Jurkat, Clone E6-1 (cell line): ENCODE measurements at places on chromosomes 3 and 15.

GRCh38 chr3:161149529-161149928, 44.4 kb upstream of the B3GALNT1 start:
- no peak for DNase-seq

GRCh38 chr3:53775834-53776251, 70.4 kb downstream of the CHDH start:
- no peak for DNase-seq

GRCh38 chr3:157263027-157263426, 103.1 kb upstream of the CCNL1 start:
- no peak for DNase-seq

DNA sequence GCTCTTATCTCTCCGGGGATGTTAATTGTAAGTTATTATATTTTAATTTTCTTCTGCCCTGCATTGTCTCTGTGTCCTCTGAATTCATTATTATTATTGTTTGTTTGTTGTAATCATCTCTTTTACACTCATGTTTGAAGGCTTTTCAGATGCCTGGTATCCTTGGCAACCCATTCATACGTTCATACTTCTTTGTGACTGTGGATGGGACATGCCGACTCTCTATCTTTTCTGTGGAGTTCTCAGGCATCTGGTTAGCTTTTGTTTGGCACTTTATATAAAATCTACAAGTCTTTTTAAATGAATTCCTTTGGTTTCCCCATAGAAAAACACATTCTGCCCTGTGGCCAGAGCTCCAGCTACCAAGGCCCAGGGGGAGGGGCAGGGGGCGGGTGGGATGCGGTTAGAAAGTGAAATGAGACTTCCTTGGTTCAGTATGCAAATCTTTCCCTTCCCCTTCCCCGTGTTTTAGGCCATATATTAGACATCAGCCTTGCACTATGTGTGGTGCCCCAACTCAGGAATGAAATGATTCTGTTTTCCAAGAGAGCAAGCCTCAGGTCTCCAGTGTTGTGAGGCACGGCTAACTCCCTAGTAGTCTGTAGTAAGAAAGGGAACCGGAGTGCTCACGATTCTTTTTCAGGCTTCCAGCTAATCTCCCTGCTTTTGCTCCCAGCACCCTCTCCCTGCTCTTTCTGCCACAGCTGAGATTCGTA, 79.2 kb downstream of the SST start:
- no peak for DNase-seq

DNA sequence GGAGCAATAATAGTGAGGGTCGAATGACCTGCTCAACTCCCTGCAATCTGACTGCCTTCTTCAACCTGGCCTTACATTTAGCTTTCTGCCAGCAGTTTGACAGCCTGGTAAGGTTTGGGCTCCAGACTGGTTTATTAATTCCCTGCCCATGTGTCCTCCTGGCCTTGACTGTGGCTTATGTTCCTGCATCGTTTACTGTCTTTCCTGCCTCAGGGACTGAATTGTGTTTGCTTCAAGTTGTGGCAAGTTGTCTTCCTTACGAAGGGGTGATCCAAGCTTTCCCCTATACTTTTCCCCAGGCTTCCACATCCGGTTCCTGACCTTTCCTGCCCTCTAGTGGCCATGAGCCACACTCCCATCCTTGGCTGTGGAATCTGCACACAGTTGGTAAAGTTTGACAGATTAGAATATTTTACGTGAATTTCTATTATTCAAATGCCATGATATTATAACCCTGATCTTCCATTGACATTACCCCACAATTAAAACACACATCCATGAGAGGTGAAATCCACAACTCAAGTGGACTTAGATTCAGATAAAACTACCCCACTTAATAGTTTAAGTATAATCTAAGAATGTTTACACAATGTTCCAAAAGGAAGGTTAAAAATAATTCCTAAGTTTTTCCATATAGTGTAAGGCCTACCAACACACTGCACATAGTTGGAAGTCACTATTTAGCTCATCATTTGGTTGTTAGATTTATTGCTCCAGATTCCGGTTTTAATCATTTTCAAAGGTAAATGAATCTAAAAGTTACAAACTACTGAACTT, 95.7 kb downstream of the NEDD4 start:
- DNase-seq: no peak

GRCh38 chr15:52290329-52290728, 5.3 kb downstream of the MYO5C start:
- DNase-seq: no peak

DNA sequence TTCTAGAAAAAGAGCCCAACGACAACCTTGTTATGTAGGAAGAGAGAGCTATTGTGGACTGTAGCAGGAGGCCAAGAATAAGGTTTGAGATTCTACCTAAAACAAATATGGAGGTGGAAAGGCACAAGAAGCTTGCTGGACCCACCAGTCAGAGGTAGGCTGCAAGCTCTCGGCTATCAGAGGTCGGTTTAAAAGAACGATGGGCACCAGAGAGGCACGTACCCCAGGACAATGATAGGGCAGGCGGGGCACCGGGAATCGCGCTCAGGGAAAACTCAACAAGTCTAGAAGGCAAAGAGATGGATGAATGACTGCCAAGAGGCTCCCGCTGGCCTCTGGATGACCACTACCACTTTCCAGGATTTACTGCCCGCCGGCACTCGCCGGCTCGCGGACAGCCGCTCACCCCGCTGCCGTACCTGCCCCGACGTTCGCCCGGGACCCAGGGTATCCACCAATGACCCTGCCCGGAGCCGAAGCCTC, 1.1 kb downstream of the HDGFL3 start:
- no peak for DNase-seq
